ENCODE measurements at places on chromosomes 4 and X. TPM values are rescaled to one million over a fixed set of nuclear protein-coding genes. Genes with fewer than 3 reads are reported as not detected.

MSMO1 gene
- 357 TPM for total RNA-seq

DCX gene
- total RNA-seq = 461 TPM

CENPVL2 gene
- total RNA-seq = 1.7 TPM

ATP7A gene
- 11.1 TPM for total RNA-seq

ANK2 gene
- 574 TPM for total RNA-seq

ZNF280C gene
- total RNA-seq = 8.4 TPM

CLCN5 gene
- 3.4 TPM for total RNA-seq

VCX3B gene
- not detected for total RNA-seq

RHOH gene
- 0.25 TPM for total RNA-seq

TLR10 gene
- total RNA-seq = 0.74 TPM

MAGEB3 gene
- not detected for total RNA-seq

KLB gene
- 0.25 TPM for total RNA-seq

CA5B gene
- total RNA-seq = 5.2 TPM

ETDB gene
- total RNA-seq = not detected

PROM1 gene
- total RNA-seq = 107 TPM

CLGN gene
- 4.2 TPM for total RNA-seq

CCDC120 gene
- 3.0 TPM for total RNA-seq

PPBP gene
- total RNA-seq = 2.0 TPM

ATP1B4 gene
- total RNA-seq = not detected

POU4F2 gene
- total RNA-seq = not detected

UNC5C gene
- 14.0 TPM for total RNA-seq

TMPRSS11A gene
- not detected for total RNA-seq

IQCM gene
- total RNA-seq = not detected

CFP gene
- 0.49 TPM for total RNA-seq

PCDH7 gene
- 35.2 TPM for total RNA-seq

HMGN5 gene
- total RNA-seq = 3.4 TPM

SSX2 gene
- not detected for total RNA-seq

ATRX gene
- total RNA-seq = 255 TPM

SUPT20HL2 gene
- total RNA-seq = not detected

SLC49A3 gene
- total RNA-seq = 0.49 TPM

CABS1 gene
- total RNA-seq = not detected

RGN gene
- 4.9 TPM for total RNA-seq

EREG gene
- under 0.01 TPM for total RNA-seq

MAGEA12 gene
- not detected for total RNA-seq

ASB5 gene
- total RNA-seq = 0.25 TPM

TMEM255A gene
- total RNA-seq = 3.0 TPM
